NCI-H460 (cell line): ENCODE measurements at places on chromosomes 12 and 14. TPM values are rescaled to one million over a fixed set of nuclear protein-coding genes. Genes with fewer than 3 reads are reported as not detected.

- no peak for DNase-seq
These were observed 1.7 kb downstream of the ARHGAP9 start for GRCh38 chr12:57477710-57478681.

DNA sequence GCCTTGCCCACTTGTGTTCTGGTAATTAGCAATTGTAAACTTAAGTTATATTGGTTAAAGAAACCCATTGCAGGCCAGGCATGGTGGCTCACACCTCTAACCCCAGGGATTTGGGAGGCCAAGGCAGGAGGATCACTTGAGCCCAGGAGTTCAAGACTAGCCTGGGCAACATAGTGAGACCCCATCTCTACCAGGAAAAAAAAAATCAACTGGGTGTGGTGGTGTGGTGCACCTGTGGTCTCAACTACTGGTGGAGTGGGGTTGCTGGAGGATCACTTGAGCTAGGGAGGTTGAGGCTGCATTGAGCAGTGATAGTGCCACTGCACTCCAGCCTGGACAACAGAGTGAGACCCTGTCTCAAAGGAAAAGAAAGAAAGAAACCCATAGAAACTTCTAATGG is 13.7 kb downstream of the YY1 start:
- DNase-seq = no peak

- no peak for DNase-seq
These were observed 58.9 kb downstream of the DHRS2 start for GRCh38 chr14:23694949-23695663.

- DNase-seq = no peak
These were observed 278.2 kb downstream of the FOXN3 start for GRCh38 chr14:89138846-89139245.

GRCh38 chr14:61484031-61484430 is 162.7 kb downstream of the PRKCH start:
- DNase-seq = no peak

GRCh38 chr14:85531587-85532373 is 1.8 kb downstream of the FLRT2 start:
- DNase-seq = peak; percentile 62

- no peak for DNase-seq
These were observed 1028.7 kb downstream of the AACS start for GRCh38 chr12:126093908-126094307.

GRCh38 chr12:6285063-6285477 is 25.4 kb upstream of the PLEKHG6 start:
- peak; percentile 53 for DNase-seq

GRCh38 chr14:32703183-32703621 is 235.5 kb upstream of the NPAS3 start:
- DNase-seq = no peak

GRCh38 chr12:46472893-46473633 is 100.5 kb upstream of the SLC38A2 start:
- DNase-seq = no peak

DNA sequence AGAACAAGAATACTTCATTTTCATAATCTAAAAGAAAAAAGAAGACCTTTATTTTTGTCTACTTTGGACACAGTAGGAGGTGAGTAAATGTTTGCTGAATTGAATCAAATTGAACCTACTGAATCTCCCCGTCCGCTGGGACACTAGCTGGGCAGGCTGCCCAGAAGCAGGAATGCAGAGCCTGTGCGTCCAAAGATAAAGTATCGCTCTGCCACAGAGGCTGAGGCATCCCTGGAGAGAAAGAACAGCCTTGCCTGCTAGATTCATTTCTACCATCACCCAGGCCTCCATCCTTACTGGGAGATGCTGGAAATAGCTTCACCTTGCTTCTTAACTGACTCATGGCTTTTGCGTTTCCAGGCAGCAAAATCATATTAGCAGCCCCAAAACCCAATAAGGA is 64.1 kb upstream of the TSPAN11 start:
- no peak for DNase-seq

DNA sequence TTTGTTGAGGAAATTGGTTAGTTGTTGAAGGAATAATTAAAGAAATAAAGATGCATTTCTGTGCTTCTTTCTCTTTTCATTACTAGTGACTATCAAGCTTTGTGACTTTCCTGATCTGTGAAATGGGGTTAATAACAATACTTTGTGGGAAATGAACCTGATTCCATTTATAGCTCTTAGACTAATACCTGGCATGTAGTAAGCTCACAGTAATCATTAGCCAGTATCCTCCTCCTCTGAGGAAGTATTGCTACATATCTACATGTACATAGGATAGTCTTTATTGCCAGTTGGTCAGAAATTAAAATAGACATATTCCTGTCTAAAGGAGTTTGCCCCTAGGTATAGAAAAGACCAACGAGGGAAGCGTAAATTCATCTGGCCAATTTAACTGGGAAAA is 1.8 kb upstream of the CCDC198 start:
- no peak for DNase-seq

- DNase-seq = no peak
These were observed 42.0 kb downstream of the NCOR2 start for GRCh38 chr12:124525455-124525854.

DNA sequence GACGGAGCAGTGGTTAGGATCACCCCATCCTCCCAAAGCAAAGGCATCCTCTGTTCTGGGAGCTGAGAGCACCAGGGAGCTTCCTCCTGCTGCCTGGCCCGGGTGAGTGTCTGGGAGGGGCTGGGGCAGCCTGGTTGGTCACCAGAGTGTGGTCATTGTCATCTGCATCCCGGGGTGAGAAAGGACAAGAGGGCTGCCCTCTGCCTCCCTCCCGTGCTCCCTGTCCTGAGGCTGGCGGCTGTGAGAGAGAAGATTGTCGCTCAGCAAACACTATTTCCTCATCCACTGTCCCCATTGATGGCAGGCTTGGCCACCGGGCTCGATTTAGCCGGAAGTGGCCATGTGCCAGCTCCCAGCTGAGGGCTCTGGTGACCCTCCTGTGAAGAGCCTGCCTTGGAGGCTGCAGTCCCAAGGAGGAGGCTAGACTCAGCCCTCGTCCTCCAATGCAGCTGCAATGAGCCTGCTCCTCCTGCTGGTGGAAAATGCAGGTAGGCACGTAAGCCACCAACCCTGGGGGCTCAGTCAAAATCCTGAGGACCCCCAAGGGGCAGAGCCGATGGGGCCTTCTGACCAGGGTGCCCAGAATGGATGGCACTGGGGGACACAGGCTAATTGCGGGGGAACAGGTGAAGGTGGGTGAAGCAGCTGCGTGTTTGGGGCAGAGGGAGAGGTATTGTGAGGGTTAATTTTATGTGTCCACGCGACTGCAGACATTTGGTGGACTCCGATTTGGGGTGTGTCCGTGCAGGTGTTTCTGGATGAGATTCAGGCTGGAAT is 155.7 kb downstream of the KIF26A start:
- DNase-seq = peak; percentile 65

Gene MANSC4
- total RNA-seq = not detected in 2 replicates

Gene SPIC
- not detected in 2 replicates for total RNA-seq

Gene NYNRIN
- total RNA-seq = 0.12 and 0.17 TPM in 2 replicates

Gene METAP2
- total RNA-seq = 154 and 168 TPM in 2 replicates

Gene RNASE7
- total RNA-seq = not detected in 2 replicates

Gene OVCH1
- total RNA-seq = 0.02 TPM in 1 of 2 replicates, not detected in the other

Gene KCNA1
- total RNA-seq = not detected in 2 replicates
